ENCODE measurements at places on chromosomes 6 and 20.

GRCh38 chr20:3815703-3816315 is 4.5 kb upstream of the AP5S1 start:
- peak; percentile 51 for DNase-seq

DNA sequence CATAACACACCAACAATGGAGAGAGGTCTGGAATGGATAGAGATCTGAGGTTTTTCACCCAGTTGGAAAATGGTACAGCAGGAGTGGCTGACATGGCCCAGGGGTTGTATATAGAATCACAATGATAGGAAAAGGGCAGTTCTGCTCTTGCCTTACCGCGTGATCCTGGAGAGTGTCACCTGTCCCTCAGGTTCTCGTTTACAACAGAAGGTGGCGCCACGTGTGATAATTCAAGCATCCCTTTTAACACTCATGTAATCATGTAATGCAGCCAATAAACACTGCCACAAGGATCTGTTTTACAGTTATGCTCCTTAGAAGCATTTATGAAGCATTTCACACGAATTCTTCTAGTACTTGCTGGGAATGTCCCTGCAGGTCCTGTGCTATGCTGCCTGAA is 12.9 kb upstream of the WFDC2 start:
- DNase-seq: peak; percentile 42

GRCh38 chr6:31574106-31575061 is 981 bp upstream of the TNF start:
- DNase-seq: peak; percentile 59

- DNase-seq: no peak
Observed at GRCh38 chr6:100962466-100962865, 81.3 kb upstream of the ASCC3 start.
